Prostate gland (tissue), 2 donors: ENCODE measurements at places on chromosomes 13 and 19.

- H3K27me3 ChIP-seq, result no peaks in the 10 kb centered on the region
- no peaks in the 10 kb centered on the region for H3K36me3 ChIP-seq
- peak; percentile 36 for DNase-seq
- peak overlapping the region; percentile 93 for H3K27ac ChIP-seq
Observed at GRCh38 chr19:45507872-45508416, 665 bp downstream of the VASP start.

DNA sequence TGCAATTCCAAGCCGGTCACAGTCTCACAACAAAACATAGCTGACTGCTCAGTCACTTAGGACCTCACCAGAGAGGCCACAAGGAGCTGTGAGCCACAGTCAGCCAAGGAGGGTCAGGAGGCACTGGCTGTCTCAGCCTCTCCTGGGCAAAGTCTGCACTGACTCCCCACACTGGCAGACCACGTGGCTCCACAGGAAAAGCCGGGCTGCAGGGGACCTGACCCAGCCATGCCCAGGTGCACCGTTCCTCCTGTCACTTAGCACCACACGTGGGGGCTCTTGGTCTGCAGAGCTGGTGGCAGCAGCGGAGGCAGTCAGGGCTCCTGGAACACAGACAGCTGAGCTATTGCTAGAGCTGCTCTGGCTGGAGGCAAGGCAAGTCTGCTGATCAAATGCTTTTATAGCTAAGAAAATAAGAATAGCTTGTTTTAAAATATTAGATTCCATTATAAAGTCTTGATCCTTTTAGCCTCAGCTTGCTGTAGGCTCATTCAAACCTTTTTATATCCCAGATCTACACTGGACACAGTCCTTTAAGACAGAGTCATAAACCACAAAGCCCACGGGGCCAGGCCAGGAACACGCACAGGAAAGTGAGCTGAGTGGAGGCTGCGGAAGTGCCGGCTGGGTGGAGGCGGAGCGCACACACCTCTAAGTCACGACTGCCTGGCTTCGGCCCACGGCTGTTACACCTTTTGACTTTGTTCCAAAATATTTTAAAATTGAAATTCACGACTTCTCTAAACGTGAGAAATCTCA is 744.1 kb downstream of the UQCRFS1 start:
- DNase-seq, result no peak
- no peaks in the 10 kb centered on the region for H3K36me3 ChIP-seq
- H3K4me3 ChIP-seq, result no peak overlapping the region

- no peaks in the 10 kb centered on the region for H3K4me1 ChIP-seq
- peak overlapping the region; percentile 38 for H3K4me3 ChIP-seq
- no peaks in the 10 kb centered on the region for H3K36me3 ChIP-seq
- H3K27ac ChIP-seq, result no peak overlapping the region
Observed at GRCh38 chr19:20237773-20238623, 71.0 kb downstream of the ZNF486 start.

DNA sequence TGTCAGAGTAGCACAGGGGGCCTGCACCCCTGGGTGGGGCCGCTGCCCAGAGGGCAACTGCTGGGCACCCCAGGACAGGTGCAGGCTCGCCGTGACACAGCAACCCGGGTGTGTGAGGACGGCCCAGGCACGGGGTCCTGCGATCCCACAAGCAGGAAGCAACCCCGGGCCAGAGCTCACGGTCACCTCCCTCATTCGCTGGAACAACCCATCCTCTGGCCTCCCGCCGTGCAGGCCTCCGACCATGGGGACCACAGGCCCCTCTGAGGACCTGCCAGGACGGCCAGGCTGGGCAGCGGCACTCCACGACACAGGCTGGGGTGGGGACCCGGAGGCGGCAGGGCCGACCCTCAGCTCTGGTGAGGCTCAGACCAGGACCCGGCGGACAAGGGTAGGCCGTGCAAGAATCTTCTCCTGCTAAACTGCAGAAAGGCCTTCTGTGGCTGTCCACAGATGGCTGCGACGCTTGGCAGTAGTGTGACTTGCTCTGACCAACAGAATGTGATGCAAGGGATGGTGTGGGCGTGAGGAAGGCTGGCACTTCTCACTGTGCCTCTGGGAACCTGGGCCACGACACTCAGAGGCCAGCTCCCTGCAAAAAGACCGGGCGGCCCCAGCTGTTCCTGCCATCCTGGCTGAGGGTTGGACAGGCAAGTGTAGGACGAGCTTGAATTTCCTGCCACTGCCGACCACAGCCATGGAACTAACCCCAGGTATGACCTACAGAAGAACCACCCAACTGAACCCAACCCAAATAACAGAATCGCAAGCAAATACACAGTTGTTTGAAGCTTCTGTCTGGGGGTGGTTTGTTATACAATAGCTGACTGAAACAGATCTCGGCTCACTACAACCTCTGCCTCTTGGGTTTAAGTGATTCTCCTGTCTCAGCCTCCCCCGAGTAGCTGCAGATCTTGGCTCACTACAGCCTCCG is 26.5 kb downstream of the PIP5K1C start:
- H3K27me3 ChIP-seq, result no peaks in the 10 kb centered on the region
- no peak overlapping the region for H3K27ac ChIP-seq
- H3K4me1 ChIP-seq, result no peaks in the 10 kb centered on the region
- DNase-seq, result no peak
- H3K4me3 ChIP-seq, result no peak overlapping the region

GRCh38 chr19:42577016-42577415 is 17.7 kb downstream of the CEACAM8 start:
- H3K4me1 ChIP-seq, result no peaks in the 10 kb centered on the region
- H3K36me3 ChIP-seq, result no peaks in the 10 kb centered on the region
- no peak for DNase-seq
- H3K27me3 ChIP-seq, result no peaks in the 10 kb centered on the region
- no peak overlapping the region for H3K27ac ChIP-seq
- H3K4me3 ChIP-seq, result no peak overlapping the region

DNA sequence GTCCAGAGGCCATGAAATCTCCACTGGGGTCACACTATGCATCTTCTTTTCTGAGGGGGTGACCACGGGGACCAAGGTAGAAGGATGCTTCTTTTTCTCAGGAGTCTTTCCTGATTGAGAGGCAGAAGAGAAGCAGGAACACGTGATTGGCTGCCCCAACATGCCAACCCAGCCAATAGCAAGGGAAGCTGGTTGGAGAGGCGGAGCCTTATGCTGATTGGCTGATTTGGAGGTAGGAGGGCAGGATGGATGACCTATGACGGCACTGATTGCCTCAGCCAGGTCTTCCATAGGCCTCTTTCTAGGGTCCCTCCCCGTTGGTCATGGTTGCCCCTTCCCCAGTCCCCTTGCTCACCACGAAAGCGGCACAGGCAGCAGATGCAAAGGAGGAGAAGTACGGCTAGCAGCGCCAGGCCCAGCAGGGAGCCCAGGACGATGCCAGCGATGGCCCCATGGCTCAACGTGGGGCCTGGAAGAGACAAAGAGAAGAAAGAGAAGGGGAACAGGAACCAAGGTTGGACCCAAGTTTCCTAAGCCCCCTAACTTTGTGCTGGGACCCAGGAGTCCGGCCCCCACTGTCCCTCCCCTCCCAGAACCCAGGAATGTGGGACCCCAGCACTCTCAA is 8.0 kb downstream of the VSIG10L start:
- H3K36me3 ChIP-seq, result no peaks in the 10 kb centered on the region
- H3K27ac ChIP-seq, result no peak overlapping the region
- peaks cover 4% of the 10 kb centered on the region for H3K27me3 ChIP-seq
- DNase-seq, result no peak
- H3K4me3 ChIP-seq, result no peak overlapping the region
- no peaks in the 10 kb centered on the region for H3K4me1 ChIP-seq

DNA sequence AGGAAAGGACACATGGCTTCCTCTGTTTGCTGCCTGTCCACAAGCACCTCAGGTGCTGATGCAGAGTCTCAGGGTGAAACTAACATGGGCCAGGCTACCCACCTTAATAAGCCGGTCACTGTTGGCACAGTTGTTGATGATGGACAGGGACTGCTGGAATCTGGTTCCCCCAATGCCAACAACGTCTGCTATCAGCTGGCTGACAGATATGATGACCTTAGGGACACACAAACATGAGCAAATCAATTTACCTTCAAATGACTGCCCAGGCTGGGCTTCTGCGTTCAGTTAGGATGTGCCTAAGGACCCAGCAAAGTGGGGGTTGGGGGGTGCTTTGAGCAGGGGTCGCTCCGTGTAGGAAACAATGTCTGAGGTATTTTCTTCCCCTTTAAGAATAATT is 77.1 kb upstream of the SLC15A1 start:
- H3K4me1 ChIP-seq, result no peaks in the 10 kb centered on the region
- H3K27ac ChIP-seq, result no peak overlapping the region
- no peak overlapping the region for H3K4me3 ChIP-seq
- no peak for DNase-seq

- no peaks in the 10 kb centered on the region for H3K36me3 ChIP-seq
- H3K4me1 ChIP-seq, result peaks cover 39% of the 10 kb centered on the region
- peak; percentile 95 for DNase-seq
- H3K27ac ChIP-seq, result peak overlapping the region; percentile 92
- peak overlapping the region; percentile 19 for H3K4me3 ChIP-seq
Observed at GRCh38 chr19:4976401-4977298, 7.7 kb downstream of the KDM4B start.
